ENCODE measurements at places on chromosomes 3 and 15.

DNA sequence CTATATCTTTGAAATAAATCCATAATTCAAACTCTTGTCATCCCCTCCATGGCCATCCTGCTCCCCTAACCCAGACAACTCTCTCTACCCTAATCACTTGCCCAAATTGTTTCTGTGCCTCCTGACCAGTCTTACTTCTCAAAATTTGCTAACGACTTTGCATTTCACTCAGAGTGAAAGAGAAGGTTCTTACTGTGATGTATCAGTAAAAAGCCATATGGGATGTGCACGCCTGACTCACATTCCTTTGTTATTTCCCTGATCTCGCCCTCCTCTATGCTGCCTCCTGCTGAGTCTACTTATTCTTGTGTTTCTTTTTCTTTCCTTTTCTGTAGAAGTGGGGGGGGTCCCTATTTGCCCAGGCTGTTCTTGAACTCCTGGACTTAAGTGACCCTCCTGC, 487.2 kb upstream of the FRG2C start:
- no peak for DNase-seq

- no peak for DNase-seq
These were observed 24.5 kb upstream of the EBLN2 start for GRCh38 chr3:73036694-73037591.

- DNase-seq: no peak
These were observed 22.0 kb downstream of the KIF9 start for GRCh38 chr3:47260605-47261004.

DNA sequence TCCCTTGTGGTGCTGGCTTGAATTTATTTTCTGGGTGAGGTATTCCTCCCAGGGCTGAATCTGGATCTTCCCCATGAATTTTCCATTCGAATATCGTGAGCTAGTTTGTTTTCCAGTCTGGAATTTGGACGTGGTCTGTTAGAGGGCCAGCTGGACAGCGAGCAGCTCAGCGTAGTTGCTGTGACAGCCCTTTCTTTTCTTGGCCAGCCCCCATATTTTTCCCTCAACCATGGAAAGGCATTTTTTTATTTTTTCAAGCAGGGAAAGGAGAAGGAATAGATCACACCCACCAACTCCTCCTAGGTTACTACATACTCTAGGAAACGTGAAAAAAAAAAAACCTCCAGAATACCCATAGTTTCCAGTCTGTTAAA, 152.0 kb downstream of the KLHL25 start:
- DNase-seq: no peak

GRCh38 chr3:101484805-101485620, 28.0 kb downstream of the SENP7 start:
- DNase-seq: no peak

DNA sequence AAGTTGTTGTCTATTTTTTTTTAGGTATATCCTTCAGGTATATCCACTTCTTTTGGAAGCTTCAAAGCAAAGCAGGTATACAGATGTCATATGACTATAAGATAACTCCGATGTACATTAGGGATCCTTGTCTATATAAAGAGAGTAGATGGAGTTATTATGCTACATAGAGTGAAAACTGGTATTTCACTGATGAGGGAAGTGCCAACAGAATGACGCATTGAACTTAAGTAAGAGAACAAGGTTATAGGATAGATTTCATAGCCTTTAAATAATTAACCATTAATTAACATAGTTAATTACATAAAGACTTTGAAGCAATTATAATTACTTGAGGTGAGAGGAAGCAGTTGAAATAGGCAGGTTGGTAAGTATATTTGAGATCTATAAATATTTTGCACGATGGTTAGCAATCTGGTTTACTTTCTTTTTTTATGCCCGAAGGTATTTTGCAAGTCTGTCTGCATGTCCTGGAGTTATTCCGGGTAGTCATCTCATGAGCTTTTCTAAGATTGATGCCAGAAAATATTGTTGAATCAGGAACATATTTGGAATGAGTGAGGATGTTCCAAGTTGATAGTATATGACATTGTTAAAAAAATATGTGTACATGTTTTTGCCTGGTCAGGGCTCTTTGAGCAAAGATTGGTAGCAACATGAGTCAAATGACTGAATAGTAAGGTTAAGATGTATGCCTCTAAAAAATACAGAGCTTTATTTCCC, 299.5 kb upstream of the KCNMB2 start:
- DNase-seq: no peak

DNA sequence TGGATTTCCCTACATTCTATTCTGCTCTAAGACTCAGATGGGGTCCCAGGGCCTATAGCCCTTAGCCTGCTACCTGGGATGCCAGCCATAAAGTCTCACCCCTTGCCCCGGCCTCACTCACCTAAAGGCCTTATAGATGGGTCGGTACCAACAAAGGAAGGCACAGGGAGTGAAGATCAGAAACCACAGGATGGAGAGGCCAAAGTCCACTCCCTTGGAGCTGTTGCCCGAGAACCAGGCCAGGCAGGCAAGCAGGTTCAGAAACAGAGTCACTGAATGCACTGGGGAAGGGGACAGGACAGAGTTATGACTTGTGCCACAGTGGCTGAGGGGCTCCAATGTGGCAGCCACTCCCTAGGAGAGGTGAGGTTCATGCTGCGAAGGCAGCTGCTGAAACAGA, 7.4 kb upstream of the ULK3 start:
- no peak for DNase-seq

DNA sequence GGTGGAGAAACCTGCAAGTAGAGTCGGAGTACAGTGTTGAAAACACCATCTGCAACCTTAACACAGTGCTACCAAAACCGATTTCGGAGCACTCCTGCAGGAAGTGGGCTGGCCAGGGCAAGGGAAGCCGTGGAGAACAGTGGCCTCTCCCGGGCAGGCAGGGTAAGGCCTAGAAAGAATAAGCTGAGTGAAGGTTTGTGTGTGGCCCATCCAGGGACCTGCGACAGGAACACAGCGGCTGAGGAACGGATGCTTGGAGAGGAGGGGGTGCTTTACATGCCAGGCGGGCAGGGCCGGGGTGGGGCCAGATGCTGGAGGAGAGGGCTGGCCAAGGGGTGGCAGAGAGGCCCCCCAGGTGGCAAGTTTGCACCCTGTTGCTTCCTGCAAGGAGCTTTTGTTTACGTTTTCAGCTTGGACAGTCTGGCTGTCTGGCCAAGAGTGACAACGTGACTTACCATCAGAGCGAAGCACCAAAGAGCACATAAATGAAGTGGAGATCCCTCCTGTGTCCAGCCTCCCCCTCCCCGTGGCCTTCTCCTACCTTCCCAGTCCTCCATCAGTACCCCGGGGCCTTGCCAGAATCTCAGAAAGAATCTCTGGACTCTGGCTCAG, 156.5 kb downstream of the PGPEP1L start:
- DNase-seq: peak; percentile 14

GRCh38 chr15:66706225-66706732, 4.2 kb downstream of the SMAD6 start:
- DNase-seq: no peak

DNA sequence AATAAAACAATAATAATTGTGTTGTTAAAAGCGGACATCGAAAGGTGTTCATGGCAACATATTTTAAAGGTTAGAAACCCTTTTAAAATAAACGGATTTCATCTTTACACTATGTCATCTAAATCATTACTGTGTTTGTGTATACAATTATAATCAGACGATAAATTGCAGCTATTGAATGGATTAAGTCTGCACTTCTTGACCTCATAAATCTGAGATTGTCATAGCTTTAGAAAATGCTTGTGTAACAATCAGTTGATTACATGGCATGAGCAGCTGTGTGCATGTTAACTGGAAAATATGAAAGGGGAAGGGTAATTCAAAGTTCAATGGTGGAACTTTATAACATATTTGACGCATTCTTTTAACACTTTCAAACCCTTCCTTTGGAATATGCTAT, 152.4 kb upstream of the MDFIC2 start:
- no peak for DNase-seq

DNA sequence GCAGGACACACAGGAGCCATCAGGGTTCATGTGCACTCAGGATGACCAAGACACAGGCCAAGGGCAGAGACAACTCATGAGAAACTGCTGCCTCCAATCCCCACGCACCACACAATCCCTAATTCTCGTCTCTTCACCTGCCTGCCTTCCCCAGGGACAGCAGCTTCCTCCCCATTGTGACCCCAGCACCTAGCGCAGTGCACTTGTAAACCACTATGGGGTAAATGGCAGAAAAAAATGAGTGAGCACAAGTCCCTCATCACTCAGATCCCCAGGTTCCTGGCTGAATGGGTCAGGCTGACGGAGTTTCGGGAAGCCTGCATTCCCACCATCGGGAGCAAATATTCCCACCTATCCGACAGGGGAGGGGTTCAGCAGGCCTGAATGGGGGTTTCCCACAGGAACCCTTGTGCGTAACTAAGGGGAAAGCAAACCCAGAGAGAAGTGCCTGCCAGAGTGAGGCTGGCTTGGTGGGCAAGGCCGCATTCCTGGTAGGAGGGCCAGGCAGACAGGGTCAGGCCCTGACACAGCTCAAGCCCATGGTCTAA, 18.8 kb downstream of the PLXNB1 start:
- no peak for DNase-seq

DNA sequence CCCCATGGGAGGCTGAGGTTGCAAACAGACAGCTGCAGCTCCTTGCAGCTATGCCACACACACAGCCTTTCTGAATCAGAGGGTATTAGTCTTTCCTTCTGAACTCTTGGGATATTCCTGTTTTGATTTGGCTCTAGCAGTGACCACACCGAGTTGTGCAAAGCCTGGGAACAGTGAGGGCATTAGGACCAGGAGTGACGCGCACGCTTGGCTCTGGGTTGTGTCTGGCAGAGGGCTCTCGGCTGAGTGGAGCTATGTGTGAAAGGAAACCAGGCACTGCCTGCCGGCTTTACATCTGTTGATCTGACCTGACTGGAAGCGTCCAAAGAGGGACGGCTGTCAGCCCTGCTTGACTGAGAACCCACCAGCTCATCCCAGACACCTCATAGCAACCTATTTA, at the start of gene GALNT15:
TSS of gene GALNT15 (plus strand) at position 292 of the 400 bp plus-strand sequence. CDS start 472 bp downstream, outside the sequence.
- DNase-seq: no peak

DNA sequence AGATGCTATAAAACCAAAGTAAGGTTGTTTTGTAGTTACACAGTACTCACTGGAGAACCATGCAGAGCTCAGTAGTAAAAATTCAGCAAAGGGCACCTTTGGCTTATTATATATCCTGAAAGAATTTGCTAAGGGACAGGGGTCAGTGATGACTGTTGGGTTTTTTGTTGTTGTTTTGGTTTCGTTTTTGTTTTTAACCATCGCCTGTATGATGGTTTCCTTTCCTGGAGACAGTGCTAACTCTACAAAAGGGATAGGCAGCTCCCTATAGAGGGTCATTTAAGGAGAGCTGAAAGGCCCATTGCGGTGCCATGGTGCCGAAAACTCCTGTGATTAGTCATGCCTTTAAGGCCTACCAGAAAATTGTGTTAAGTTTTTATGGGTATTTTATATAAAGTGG, 118.2 kb upstream of the GOLIM4 start:
- DNase-seq: no peak

DNA sequence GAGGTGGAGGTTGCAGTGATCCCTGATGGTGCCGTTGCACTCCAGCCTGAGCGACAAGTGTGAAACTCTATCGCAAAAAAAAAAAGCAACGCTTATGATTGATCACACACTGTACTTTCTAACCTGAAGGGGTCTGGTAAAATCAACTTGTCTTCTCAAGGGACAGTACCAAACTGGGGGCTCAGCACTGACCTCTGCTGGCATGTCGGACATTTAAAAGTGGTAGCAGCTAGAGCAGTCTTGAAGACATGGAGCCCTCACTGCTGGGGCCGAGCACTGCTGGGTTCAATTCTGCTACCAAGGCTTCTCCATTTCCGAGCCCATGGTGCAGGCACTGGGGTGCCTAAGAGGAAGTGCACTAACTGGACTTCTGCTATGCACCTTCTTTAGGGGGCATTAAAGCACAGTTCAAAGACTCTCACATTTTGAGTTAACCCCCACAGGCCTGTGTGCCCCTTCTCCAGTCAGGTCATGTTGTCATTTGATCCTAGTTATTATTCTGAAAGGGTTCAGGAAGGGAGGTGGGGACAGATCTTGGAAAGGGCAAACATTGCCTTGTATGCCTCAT, 26.4 kb upstream of the LAMP3 start:
- no peak for DNase-seq

DNA sequence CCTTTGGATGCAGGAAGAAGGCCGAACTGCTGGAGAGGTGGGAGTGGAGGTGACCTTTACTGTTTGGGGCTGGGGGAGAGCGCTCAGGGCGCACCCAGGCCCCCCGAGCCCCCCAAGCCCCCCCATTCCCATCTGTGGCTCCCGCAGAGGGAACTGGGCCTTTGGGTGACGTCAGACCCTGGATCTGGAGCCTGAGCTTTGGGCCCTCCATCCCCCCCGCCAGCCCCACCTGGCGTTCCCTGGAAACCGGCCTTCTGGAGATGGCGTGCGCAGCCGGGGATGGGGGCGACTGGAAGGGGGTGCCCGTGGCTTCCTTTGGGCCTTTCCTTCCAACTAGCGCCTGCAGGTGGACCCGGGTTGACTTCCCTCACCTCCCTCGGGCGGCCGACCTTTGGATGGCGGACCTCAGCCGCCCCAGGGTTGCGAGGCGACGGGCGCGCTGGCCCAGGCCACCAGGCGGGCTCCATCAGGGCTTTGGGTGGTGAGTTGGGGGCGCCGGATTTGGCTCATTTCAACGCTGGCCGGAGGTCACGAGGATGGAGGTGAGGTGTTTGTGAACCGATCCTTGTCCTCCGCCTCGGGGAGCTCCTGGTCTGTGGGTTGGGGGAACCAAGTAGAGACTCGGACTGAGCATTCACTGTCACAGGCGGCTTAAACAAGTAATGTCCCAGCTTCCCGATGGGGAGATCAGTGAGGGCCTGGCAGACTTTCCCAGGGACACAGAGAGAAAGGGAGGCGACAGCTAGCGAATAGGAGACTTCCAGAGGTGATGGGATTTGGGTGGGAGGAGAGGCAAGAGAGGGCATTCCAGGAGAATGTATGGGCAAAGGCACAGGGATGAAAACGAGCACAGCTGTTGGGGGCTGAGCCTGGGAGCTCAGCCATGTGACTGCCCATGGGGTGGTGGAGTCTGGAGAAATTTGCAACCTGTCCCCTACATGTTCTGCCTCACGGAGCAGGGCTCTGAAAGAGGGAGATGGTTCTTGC, 709 bp downstream of the SCAMP5 start:
- DNase-seq: peak; percentile 53

DNA sequence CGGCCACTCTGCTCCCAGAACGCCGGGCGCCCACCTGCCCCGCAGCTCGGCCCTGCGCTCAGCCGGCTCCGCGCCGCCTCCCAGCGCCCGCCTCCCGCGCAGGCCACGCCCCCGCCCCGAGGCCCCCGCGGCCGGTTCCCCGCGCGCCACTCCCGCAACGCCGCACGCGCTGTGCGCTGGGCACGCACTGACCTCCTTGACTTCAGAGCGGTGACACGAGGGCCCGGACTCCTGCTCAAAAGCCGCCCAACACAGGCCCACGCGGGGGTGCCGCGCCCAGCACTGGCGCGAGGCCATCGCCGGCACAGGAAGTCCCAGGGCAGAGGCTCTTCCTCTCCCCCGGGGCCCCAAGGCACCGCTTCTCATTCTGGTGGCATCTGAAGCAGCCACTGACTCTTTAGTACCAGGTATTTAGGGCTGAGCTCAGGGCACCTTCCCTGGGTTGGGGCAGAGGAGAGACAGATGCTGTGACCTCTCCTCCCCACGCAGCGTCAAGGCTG, 12.4 kb downstream of the TNK2 start:
- DNase-seq: peak; percentile 15

- no peak for DNase-seq
These were observed 28.4 kb downstream of the CPN2 start for GRCh38 chr3:194322678-194323211.

All from NCI-H1092 (cell line).